ENCODE measurements at places on chromosomes 1 and 21.

- DNase-seq: no peak
These were observed 4.2 kb upstream of the SIPA1L2 start for GRCh38 chr1:232634096-232634495.

GRCh38 chr1:227779021-227779441, 36.4 kb upstream of the PRSS38 start:
- no peak for DNase-seq

GRCh38 chr21:19026911-19027310, 623.3 kb upstream of the TMPRSS15 start:
- DNase-seq: no peak

GRCh38 chr1:232579466-232579865, 50.5 kb downstream of the SIPA1L2 start:
- DNase-seq: no peak

DNA sequence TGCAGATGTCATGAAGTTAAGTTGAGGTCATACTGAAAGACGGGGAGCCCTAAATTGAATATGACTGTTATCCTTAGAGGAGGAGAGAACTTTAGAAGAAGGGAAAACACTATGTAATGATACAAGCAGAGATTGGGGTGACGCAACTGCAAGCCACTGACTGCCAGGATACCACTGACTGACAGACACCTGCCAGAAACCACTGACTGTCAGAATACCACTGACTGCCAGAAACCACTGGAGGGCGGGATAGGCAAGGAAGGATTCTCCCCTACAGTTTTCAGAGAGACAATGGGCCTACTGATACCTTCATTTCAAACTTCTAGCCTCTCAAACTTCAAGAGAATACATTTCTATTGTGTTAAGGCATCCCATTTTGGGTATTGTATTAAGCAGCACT, 388.7 kb downstream of the USH2A start:
- DNase-seq: no peak

- no peak for DNase-seq
These were observed 25.9 kb upstream of the RAP1A start for GRCh38 chr1:111593403-111594305.

GRCh38 chr1:204972426-204972825, 70.6 kb upstream of the CNTN2 start:
- DNase-seq: no peak

GRCh38 chr1:113396585-113396984, 6.3 kb downstream of the MAGI3 start:
- DNase-seq: no peak

GRCh38 chr1:99232172-99232571, 32.1 kb upstream of the PLPPR4 start:
- DNase-seq: no peak

GRCh38 chr1:79501153-79501552, 494.6 kb upstream of the ADGRL4 start:
- DNase-seq: no peak

DNA sequence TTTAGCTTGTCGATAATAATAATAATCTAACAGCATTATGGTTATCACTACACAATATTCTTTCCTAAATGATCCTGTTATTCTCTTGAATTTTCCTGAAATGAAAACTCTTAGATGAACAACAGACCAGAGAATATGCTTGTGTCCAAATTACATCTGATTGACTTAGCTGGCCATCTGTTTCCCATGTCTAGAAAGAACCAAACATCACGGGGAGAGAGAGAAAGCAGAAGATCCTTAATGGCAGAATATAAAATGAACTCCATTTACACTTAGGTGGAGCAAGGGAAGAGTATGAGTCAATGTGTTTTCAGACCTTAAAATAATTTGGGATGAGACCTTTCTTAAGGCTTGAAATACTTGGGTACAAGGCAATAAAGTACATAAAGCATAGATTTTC, 162.2 kb downstream of the DSCAM start:
- DNase-seq: no peak

- no peak for DNase-seq
These were observed 18.1 kb downstream of the EPHA10 start for GRCh38 chr1:37746806-37747205.

GRCh38 chr21:43929217-43929971, 64.4 kb downstream of the AGPAT3 start:
- no peak for DNase-seq
